NB4 (cell line): ENCODE measurements at places on chromosomes 7 and 10.

GRCh38 chr7:123687161-123687560, 31.5 kb downstream of the LMOD2 start:
- DNase-seq, result no peak

DNA sequence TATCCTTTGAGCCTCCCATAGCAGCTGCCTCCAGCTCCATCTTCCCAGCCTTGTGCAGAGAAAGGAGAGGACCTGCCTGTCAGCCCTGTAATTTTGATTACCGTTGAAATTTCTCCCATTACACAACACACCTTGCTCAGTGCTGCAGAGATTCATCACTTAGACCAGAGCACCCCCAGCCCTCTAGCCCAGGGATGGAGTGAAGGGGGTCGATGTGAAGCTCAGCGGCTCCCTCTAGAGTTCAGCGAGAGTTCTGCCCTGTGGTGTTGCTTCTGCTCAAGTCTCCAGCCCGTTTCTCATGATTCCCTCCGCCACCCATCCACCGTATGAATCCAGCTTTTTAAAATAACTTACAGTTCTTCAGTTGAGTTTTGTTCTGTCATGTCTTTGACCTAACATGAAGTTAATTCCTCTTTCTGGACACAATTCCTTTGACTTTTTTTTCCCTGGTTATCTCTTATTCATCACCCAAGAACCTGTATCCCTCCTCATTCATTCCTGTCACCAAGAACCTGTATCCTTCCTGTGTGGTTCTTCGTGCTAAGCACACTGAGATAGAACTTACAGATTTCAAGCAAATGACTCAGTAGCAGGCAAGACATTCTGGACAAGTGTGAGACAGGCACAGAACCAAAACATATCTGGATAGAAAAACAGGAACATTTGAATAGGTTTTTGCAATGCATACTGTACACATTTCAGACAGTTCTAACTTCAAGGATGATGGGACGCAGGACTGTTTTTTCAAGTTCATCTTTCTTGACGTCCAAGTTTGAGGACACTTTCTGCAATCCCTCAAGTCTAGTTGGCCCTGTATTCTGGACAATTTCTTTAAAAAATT, 35.0 kb upstream of the ZNF32 start:
- DNase-seq, result peak; percentile 49

- DNase-seq, result no peak
These were observed 3.8 kb upstream of the ALDH18A1 start for GRCh38 chr10:95660283-95660682.

GRCh38 chr10:14185316-14186045, 145.2 kb downstream of the FRMD4A start:
- peak; percentile 77 for DNase-seq

GRCh38 chr10:127266431-127266830, 70.0 kb upstream of the INSYN2A start:
- DNase-seq, result no peak

GRCh38 chr10:102227050-102227449, 951 bp downstream of the ELOVL3 start:
- DNase-seq, result peak; percentile 98

GRCh38 chr7:38027884-38028455, 107.5 kb downstream of the EPDR1 start:
- DNase-seq, result no peak

DNA sequence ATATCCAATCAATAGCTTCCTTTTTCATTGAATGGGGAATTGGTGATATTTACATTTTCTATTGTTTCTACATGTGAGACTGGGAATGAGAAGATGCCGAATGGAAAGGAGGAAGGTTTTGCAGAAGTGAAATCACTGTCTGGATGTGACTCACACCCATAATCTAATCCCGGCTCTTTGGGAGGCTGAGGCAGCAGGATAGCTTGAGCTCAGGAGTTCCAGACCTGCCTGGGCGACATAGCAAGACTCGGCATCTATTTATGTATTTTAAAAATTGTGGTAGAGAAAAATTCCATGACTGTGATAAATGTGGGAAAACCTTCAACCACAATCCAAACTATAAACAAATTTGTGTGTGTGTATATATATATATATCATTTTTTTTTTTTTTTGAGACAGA, 10.9 kb upstream of the FIS1 start:
- DNase-seq, result no peak

DNA sequence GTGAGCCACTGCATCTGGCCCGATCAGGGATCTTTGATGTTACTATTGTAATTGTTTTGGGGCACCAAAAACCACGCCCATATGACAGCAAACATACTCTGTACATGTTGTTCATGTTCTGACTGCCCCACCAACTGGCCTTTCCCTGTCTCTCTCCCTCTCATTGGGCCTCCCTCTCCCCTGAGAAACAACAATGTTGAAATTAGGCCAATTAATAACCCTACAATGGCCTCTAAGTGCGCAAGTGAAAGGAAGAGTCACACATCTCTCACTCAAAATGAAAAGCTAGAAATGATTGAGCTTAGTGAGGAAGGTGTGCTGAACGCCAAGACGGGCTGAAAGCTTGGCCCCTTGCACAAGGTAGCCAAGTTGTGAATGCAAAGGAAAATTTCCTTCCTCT, 50.3 kb upstream of the SDK1 start:
- DNase-seq, result no peak

GRCh38 chr10:17709492-17709891, 42.5 kb upstream of the TMEM236 start:
- DNase-seq, result no peak

DNA sequence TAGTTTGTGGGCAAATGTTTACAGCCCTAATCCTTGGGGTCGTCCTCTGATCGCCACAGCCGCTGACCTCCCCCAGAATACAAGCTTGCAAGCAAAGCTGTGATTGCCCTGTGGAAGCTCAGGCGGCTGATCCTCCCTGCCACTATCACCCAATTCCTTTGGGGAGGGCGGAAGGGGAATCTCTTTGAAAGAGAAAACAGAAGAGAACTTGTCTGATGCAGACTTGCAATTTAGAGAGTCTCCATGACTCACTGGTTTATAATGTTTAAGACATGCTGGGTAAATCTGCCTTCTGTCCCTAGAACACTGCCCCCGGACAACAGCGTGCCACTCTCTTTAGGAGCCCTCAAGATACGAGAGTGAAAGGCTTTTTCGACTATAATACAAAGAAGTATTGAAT, 75.5 kb downstream of the NRP1 start:
- no peak for DNase-seq
